Glomerular endothelial cell (primary cell): ENCODE measurements at places on chromosomes 2 and 18.

DNA sequence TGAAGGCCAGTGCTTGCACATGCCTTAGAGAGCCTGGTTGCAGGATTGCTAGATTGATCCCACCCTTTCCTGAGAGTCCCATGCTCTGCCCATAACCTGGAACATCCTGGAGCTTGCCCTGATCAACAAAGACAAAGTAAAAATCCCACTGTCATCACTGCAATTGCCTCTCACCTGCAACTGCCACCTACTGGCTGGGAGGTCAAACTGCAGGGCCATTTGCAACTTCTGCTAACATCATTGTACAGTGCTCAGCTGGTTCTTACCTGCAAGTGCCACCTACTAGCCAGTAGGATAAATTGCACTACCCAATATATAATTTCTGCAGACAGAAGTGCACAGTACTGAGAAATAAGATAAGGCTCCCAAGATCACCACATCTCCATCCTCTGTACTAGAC is 947.5 kb downstream of the CPS1 start:
- no peak for DNase-seq

GRCh38 chr2:27715318-27716210 is 51.9 kb downstream of the SLC4A1AP start:
- no peak for DNase-seq

- DNase-seq, result no peak
These were observed 87.1 kb upstream of the LYPD1 start for GRCh38 chr2:132757002-132757589.

GRCh38 chr2:56008661-56009431 is 85.3 kb upstream of the EFEMP1 start:
- DNase-seq, result peak; percentile 95

DNA sequence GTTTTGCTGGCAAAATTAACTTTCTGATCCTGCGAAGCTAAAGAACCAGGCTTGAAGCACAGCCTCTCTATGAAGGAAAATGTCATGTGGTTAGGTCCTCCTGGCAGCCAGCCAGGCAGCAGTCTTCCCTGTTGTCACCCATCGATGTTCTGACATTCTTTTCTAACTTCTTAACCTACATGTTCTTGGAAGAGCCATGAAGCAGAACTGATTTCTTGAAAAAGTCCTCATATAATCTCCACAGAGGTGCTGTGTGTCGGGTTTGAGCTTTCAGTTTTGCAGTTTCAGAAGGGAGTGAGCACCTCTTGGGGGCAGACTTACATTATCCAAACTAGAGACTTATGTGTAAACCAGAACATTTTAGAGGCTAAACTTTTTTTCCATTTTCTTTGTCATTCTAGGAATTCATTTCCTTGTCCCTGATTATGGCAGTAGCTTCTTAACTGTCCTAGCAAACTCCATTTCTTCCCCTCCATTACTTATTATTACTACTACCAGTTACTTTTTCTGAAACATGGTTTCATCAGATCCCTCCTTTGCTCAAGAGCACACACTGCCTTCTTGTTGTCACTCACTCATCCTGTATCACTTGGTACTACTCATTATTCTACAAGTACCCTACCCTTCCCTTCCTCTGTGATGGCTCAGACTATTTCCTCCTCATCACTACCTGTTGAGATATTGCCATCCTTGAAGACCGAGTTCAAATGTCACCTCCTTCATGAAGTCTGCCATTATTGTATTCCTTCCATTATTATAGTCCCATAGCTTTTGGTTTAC is 31.1 kb downstream of the DOK1 start:
- DNase-seq, result no peak

- no peak for DNase-seq
These were observed 90.9 kb upstream of the UBXN4 start for GRCh38 chr2:135650721-135651120.

GRCh38 chr2:70546376-70546775 is 7.2 kb downstream of the TGFA start:
- no peak for DNase-seq

DNA sequence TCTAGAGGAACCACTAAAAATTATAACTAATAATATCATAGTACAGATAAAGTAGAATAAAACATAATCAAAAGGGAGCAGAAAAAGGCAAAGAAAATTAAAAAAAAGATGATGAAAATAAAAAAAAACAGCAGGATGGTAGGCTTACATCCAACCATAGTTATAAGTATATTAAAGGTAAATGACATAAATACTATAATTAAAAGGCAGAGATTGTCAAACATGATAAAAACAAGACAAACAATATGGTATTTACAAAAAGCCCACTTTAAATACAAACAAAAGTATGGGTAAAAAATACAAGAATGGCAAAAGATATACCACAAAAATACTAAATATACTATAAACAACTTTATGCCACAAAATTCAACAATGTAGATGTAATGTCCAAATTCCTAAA is 24.4 kb downstream of the CCDC148 start:
- DNase-seq, result no peak

DNA sequence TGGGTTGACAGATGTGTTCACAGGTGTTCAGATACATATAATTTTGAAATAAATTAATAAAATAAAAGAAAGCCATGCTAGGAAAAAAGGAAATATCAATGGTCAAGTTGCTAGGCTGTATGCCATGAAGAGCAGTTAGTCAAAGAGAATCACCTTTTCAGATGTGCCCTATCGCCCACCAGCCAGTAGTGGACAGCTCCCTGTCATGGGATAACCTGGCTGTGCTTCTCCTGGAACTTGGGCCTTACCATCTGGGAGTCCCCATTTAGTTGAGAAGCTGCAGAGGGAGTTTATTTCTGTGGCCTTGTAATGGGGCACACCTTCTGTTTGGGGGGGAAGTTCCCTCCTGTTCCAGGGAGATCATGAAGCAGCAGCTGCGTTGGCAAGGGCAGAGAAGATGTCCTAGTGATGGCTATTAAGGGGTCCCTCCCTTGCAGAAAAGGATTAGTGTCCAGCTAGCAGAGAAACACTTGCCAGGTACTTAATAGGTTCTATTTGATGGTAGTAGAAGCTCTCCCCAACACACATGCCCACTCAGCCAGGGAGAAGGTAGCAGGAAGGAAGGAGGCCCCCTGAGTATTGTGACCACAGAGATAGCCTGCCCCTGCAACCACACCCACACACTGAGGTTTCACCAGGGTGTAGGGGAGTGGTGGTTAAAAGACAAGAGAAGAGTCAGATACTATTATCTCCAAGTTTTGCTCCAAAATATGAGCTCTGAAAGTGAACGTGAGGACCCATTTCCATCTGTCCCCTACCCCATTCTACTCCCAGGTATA is 117.7 kb downstream of the B3GNT2 start:
- DNase-seq, result no peak

DNA sequence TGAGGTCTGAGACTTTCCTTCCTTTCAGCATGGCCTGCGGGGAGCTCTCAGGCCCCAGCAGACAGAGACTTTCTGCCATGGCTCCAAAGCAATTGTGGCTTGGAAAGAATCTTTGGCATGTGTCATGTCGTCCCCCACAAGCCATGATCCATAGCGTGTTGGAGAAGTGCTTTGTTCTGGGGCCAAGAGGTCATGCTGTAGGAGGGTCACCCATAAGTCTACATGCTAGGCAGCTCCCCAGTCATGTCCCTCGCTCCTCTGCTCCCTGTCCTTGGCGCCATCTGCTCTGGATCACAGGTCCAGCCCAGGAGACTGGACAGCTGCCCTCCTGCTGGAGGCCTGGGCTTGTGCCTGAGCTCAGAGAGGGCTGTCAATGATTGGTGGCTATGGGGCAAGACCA is 78.8 kb upstream of the LCLAT1 start:
- no peak for DNase-seq

DNA sequence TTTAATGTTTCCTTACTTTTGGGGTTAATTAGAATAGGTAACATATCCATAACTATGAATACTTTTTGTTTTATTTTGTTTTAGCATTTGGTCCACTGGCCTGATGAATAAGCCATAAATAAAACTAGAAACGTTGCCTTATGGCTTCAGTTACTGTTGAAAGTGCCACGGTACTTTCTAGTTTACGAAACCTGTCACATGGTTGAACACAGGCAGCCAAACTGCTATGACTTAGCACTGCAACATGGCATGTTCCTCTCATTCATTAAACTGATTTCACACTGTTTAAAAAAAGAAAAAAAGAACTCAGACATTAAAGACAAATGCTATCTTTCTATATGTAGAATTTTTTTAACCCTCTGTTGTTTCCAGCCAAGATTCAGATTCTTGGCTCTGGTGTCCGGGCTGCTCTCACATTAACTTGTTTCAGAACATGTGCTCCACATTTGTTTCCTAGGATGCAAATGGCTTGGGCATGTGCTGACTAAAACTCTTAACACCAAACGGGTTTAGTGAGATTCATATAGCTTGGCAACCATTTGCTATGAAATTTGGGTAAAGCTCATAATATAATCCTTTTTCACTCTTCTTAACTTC is 323.9 kb upstream of the RND3 start:
- no peak for DNase-seq

- no peak for DNase-seq
These were observed 4.0 kb downstream of the YES1 start for GRCh38 chr18:808086-808485.

- no peak for DNase-seq
These were observed 197.0 kb downstream of the ANAPC1 start for GRCh38 chr2:111686994-111687393.

- no peak for DNase-seq
These were observed 475.6 kb upstream of the CWC22 start for GRCh38 chr2:180482696-180483095.

DNA sequence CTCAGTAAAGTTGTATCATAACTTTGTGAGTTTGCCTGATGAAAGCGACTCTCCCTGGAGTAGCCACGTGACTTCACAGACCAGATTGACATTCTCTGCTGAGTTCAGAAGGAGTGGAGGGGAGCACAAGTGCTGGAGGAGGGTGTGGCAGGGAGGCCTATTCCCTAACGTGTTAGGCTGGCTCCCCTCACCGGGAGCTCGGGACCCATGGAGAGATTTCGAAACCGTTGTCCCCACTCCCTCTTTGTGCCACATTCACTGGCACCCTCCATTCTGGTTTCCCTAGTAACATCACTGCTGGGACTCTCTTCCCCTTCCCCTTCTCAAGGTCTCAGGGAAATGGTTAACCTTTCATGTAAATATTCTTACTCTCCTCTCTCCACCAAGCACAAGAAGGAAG is 279.9 kb downstream of the ALPK2 start:
- DNase-seq, result no peak

DNA sequence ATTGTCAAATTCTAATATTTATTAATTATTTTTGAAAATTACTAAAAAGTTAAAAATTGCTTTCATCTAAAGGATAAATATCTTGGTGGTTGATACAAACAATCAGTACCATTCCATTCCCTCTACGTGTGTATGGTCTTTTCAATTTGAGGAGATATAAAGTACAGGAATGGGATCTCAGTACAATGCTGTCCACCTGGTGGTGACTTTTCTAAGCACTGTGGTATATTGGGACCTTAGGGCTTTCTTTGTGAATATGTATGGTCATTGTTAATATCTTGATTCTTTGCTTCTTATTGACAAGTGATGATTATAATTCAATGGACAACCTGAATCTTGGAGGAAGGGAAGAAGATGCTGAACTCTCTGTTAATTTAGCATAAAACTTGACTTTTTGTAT is 83.1 kb downstream of the NBEAL1 start:
- DNase-seq, result no peak

- no peak for DNase-seq
These were observed 6.9 kb downstream of the DCTN1 start for GRCh38 chr2:74373221-74373676.

- DNase-seq, result no peak
These were observed 243.6 kb downstream of the ZNF407 start for GRCh38 chr18:74841248-74841647.

GRCh38 chr18:38413193-38413592 is 847.6 kb upstream of the CELF4 start:
- DNase-seq, result no peak

DNA sequence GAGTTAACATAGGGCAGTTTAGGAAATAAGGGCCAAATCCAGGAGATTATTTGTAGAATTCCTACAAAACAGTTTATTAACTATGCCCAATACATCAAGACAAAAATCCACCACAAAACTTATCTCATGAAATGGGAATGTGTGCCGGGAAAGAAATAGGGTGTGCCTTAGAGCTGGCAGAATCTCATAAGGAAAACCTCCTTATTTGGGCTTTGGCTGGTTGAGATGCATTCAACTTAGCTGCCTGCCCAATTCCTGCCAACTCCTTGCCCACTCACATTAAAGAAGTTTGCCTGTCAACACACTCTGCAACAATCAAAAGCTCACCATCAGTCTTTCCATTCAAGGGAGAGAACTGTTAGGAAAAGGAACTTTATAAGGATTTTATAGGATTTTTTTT is 500.6 kb downstream of the SATB2 start:
- no peak for DNase-seq

DNA sequence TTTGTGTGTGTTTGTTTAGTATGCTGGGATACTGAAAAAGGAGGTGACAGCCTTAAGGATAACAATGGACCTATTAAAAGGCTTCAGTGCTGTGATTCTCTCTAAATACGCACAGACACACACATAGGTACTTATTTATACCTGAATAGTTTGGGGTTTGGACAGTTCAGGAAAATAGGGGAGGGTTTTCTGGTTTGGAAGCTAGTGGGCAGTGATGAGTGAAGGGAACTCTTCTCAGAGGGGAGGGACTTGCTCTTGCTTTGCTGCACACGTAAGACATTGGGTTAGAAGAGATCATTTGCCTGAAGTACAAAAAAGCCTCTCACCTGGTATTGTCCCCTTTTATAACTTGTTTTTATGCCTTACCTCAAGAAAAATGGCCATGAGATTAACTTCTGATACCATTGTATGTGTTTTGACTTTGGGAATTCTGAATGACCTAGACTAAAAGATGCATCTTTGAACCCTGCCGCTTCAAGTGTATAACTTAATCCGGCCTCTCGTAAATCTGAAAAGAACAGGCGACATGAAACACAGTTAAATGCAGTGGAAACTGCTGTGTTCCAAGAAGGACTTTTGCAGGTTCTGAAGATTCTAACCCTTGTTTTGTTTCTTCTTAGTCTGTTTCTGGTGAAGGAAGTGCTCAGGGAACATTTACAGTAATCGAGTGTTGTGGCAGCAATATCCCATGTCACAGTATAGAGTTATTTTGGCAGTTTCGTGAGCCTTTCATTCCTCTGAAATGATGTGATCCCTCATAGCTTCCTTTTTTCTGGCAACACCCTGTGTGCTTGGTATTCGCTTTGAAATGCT is 2.5 kb downstream of the CRIM1 start:
- DNase-seq, result no peak

DNA sequence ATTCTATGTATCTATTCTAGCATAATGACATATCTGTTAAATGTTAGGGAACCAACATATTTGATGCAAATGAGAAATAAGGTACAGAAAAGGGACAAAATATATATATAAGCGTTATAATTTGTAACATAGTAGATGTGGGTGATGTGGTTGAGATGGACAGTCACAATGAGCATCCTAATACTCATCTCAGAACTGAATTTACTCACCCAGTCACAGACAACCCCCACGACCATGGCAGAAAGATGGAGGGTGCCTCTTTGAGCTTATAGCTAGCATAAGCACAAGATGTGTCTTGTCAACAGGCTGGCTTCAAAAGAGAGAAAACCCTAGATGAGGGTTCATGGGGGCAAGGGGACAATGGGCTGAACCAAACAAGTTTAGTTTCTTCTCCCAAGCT is 9.1 kb upstream of the DSG3 start:
- DNase-seq, result no peak
